Endothelial cell (in vitro differentiated cells): ENCODE measurements at places on chromosomes 13 and 19. TPM values are rescaled to one million over a fixed set of nuclear protein-coding genes. Genes with fewer than 3 reads are reported as not detected.

The METTL21C gene
- not detected for total RNA-seq

The C13orf42 gene
- total RNA-seq = 0.21 TPM

The CFAP97D2 gene
- not detected for total RNA-seq

The FGF22 gene
- not detected for total RNA-seq

The CCDC97 gene
- total RNA-seq = 28.6 TPM

The TSHZ3 gene
- 12.3 TPM for total RNA-seq

The F2RL3 gene
- 0.92 TPM for total RNA-seq

The GPR18 gene
- not detected for total RNA-seq

The CD209 gene
- total RNA-seq = not detected
